ENCODE measurements at places on chromosomes 2 and 18. TPM values are rescaled to one million over a fixed set of nuclear protein-coding genes. Genes with fewer than 3 reads are reported as not detected.

DNA sequence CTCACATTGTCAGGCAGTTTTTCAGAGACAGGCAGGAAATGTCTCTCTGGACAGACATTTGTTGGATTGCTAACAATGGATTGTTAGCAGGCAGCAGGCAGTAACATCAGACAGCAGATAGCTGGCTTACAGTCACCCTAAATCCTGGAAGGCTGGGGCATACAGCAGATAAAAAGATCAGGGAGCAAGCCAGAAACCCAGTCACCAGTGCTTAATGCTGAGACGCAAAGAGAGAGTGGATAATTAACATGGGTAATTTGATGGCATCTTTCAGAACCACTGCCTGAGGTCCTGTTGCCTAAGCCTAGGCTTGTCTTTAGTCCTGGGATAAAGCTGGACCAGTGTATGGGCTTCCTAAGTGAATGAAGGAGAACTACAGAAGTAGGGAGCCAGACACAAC, 22.4 kb downstream of the MC4R start:
- no peaks in the 10 kb centered on the region for H3K36me3 ChIP-seq
- no peak overlapping the region for H3K4me3 ChIP-seq
- peaks cover 5% of the 10 kb centered on the region for H3K27me3 ChIP-seq
- H3K4me1 ChIP-seq: no peaks in the 10 kb centered on the region
- no peak overlapping the region for H3K27ac ChIP-seq
- no peak for DNase-seq

GRCh38 chr18:62898359-62898758, 183.0 kb downstream of the PHLPP1 start:
- H3K27ac ChIP-seq: peak overlapping the region; percentile 30
- peaks cover 12% of the 10 kb centered on the region for H3K36me3 ChIP-seq
- no peak overlapping the region for H3K4me3 ChIP-seq
- no peak for DNase-seq
- peaks cover 41% of the 10 kb centered on the region for H3K4me1 ChIP-seq

ALPP gene
- total RNA-seq: not detected

TMEM178A gene
- total RNA-seq: 1.4 TPM

GRCh38 chr2:138293045-138293444, 208.5 kb upstream of the SPOPL start:
- peaks cover 9% of the 10 kb centered on the region for H3K4me1 ChIP-seq
- H3K27ac ChIP-seq: no peak overlapping the region
- no peaks in the 10 kb centered on the region for H3K27me3 ChIP-seq

GRCh38 chr2:26608557-26608956, 32.6 kb downstream of the CIB4 start:
- H3K27ac ChIP-seq: no peak overlapping the region
- H3K4me3 ChIP-seq: no peak overlapping the region
- DNase-seq: peak; percentile 40
- H3K4me1 ChIP-seq: peaks cover 15% of the 10 kb centered on the region
- no peaks in the 10 kb centered on the region for H3K36me3 ChIP-seq

- no peaks in the 10 kb centered on the region for H3K36me3 ChIP-seq
- no peaks in the 10 kb centered on the region for H3K4me1 ChIP-seq
- DNase-seq: no peak
- no peak overlapping the region for H3K4me3 ChIP-seq
These were observed 483.9 kb upstream of the DDX18 start for GRCh38 chr2:117330641-117331040.

DNA sequence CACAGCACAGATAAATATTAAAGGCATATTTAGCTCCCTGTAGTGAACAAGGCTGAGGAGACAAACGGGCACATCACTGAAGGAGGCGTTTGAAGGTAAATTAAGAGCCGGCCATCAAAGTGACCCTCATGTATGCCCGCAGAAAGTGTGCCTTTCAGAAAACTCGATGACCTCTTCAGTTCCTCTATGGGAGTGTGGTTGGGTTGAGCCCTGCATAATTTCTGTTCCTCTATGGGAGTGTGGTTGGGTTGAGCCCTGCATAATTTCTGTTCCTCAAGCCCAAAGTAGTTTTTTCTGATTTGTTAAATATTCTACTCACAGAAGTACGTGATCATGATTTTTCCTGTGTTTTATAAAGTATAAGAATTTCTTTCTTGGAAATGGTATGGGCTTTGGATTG, 568.5 kb downstream of the TSN start:
- no peaks in the 10 kb centered on the region for H3K4me1 ChIP-seq
- peaks cover 7% of the 10 kb centered on the region for H3K27me3 ChIP-seq
- H3K36me3 ChIP-seq: no peaks in the 10 kb centered on the region

UGT1A8 gene
- not detected for total RNA-seq

SERPINB4 gene
- total RNA-seq: not detected

DNA sequence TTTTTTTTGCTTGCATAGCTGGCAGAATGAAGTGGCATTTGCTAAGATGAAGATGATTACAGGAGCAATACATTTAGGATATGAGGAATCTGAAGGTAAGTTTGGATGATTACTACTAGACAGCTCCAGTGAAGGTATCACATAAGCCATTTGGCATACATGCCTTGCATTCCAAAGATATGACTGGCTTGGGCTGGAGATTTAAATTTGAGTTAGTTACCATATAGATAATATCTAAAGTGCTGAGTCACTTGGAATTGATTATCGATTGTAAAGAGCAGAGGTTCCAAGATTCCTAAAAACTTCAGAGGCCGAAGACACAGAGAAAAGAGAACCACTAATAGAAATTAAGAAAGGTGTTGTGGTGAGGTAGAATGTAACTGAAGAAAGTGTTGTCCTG, 1026.4 kb downstream of the DSC3 start:
- no peak overlapping the region for H3K4me3 ChIP-seq
- H3K27me3 ChIP-seq: no peaks in the 10 kb centered on the region
- H3K36me3 ChIP-seq: no peaks in the 10 kb centered on the region
- DNase-seq: no peak
- H3K4me1 ChIP-seq: peaks cover 10% of the 10 kb centered on the region

ADCYAP1 gene
- total RNA-seq: not detected

TRIM43 gene
- not detected for total RNA-seq

TNFAIP6 gene
- total RNA-seq: 4.2 TPM

CD8A gene
- total RNA-seq: not detected

- no peaks in the 10 kb centered on the region for H3K27me3 ChIP-seq
- no peak overlapping the region for H3K4me3 ChIP-seq
- H3K4me1 ChIP-seq: peaks cover 17% of the 10 kb centered on the region
These were observed 673.1 kb upstream of the VRK2 start for GRCh38 chr2:57373530-57373929.

SS18 gene
- total RNA-seq: 86.7 TPM

TLX2 gene
- not detected for total RNA-seq

PIEZO2 gene
- 142 TPM for total RNA-seq

INO80D gene
- 18.5 TPM for total RNA-seq

- H3K4me1 ChIP-seq: peaks cover 64% of the 10 kb centered on the region
- no peak for DNase-seq
- peaks cover 4% of the 10 kb centered on the region for H3K36me3 ChIP-seq
- H3K27ac ChIP-seq: peak overlapping the region; percentile 49
- no peak overlapping the region for H3K4me3 ChIP-seq
These were observed 69.9 kb downstream of the TMEM247 start for GRCh38 chr2:46549166-46549844.

DNA sequence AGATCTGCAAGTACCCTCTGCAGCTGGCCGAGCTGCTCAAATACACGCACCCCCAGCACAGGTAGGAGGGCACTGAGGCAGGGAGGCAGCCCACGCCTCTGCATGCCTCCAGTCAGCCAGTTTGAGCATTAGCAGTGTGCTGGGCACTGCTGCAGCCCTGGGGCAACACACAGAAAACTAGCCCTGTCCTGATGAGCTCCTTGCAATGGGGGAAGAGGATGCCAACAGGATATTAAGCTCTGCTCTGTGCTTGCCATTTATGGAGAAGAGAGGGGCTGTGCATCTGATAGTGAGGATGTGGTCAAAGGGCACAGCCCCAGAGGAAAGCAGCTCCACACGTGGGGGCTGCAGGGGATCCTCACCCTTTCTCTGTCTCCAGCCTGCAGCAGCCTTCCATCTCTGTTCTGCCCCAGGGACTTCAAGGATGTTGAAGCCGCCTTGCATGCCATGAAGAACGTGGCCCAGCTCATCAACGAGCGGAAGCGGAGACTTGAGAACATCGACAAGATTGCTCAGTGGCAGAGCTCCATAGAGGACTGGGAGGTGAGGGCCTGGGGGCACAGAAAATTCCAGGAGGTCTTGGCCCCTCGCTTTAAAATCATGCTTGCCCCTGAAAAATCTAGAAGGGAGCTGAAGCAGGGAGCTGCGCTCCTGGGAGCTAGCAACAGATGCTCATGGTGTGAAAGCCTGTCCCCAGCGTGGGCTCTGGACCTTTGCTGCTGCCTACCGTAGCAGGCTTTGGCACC, 51.7 kb downstream of the FAM168B start:
- DNase-seq: no peak
- no peaks in the 10 kb centered on the region for H3K4me1 ChIP-seq
- H3K27ac ChIP-seq: no peak overlapping the region
- no peaks in the 10 kb centered on the region for H3K27me3 ChIP-seq

ARHGAP28 gene
- 17.9 TPM for total RNA-seq

GRCh38 chr2:55033076-55033742, 17.0 kb downstream of the RTN4 start:
- H3K36me3 ChIP-seq: peaks cover 4% of the 10 kb centered on the region
- no peaks in the 10 kb centered on the region for H3K27me3 ChIP-seq
- DNase-seq: no peak
- H3K4me1 ChIP-seq: peaks cover 74% of the 10 kb centered on the region

- no peaks in the 10 kb centered on the region for H3K4me1 ChIP-seq
- H3K27ac ChIP-seq: no peak overlapping the region
- H3K27me3 ChIP-seq: no peaks in the 10 kb centered on the region
These were observed 148.4 kb downstream of the DOCK10 start for GRCh38 chr2:224893848-224894247.

DNAH6 gene
- 0.12 TPM for total RNA-seq

- H3K4me1 ChIP-seq: peaks cover 57% of the 10 kb centered on the region
- H3K27ac ChIP-seq: no peak overlapping the region
- DNase-seq: no peak
- no peaks in the 10 kb centered on the region for H3K36me3 ChIP-seq
- H3K4me3 ChIP-seq: no peak overlapping the region
- no peaks in the 10 kb centered on the region for H3K27me3 ChIP-seq
These were observed 181.2 kb downstream of the ANAPC1 start for GRCh38 chr2:111702804-111703196.

CCDC141 gene
- total RNA-seq: not detected

- H3K27ac ChIP-seq: no peak overlapping the region
- peaks cover 14% of the 10 kb centered on the region for H3K4me1 ChIP-seq
- H3K4me3 ChIP-seq: no peak overlapping the region
- H3K27me3 ChIP-seq: peaks cover 2% of the 10 kb centered on the region
- H3K36me3 ChIP-seq: no peaks in the 10 kb centered on the region
These were observed 69.5 kb upstream of the TLK1 start for GRCh38 chr2:171230176-171230575.

DNA sequence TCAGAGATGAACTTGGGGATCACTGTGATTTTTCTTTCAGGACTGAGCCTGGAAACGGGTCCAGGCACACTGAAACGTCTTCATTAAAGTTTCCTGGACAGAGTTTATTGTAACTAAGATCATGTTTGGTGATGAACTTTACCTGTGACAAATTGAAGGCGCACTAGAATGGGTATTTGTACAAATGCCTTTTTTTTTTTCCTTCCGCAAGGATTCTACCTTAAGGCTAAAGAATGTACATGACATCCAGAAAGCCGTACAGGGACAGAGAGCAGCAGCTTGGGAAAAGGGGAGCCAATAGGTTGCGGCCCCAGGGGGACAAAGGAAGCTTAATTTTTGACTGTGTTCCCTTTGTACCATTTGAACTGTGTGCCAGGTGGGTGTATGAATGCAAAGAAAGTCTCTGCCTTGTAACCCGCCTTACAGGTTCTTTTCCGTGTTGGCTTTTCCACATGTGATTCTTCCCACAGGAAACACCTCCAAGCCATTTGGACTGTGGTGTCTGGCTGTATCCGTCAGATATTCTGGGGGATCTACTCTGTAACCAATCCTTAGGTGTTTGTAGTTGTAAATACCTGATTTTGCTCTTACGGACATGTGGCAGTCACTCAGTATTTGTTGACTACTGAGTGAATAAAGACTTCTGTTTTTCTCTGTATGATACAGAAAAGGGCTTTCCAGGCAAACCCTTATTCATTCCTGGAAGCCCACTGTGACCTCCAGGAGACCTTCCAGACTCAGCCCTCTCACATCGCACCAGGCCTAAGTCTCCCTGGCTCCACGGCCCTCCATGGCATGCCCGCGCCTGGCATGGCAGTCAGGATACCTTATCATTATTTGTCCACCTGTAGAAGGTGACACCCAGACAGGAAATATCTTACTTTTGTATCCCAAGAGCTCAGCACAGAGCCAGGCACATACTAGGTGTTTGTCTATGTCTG, 1.1 kb downstream of the LRRFIP1 start:
- no peak for DNase-seq
- H3K27me3 ChIP-seq: no peaks in the 10 kb centered on the region
- peak overlapping the region; percentile 45 for H3K27ac ChIP-seq
- peak overlapping the region; percentile 78 for H3K4me3 ChIP-seq

SRD5A2 gene
- total RNA-seq: not detected

DNA sequence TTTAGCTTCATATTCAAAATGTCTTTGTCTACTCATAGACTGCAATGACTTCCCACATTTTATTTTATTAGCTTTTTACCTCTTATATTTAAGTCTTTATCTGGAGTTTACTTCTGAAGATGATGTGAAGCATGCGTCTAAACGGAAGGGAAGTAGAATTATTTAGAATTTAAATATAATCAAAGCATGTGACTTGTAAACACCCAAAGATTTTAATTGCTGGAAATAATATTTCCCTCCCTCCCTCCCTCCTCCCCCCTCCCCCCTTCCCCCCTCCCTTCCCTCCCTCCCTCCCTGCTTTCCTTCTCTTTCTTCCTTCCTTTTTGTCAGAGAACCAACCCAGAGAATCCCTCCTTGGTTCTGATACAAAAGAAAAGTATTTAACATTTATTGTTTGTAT, 2.1 kb upstream of the LANCL1 start:
- no peak overlapping the region for H3K4me3 ChIP-seq
- DNase-seq: no peak
- no peaks in the 10 kb centered on the region for H3K27me3 ChIP-seq
- no peaks in the 10 kb centered on the region for H3K36me3 ChIP-seq
- H3K27ac ChIP-seq: no peak overlapping the region

DNA sequence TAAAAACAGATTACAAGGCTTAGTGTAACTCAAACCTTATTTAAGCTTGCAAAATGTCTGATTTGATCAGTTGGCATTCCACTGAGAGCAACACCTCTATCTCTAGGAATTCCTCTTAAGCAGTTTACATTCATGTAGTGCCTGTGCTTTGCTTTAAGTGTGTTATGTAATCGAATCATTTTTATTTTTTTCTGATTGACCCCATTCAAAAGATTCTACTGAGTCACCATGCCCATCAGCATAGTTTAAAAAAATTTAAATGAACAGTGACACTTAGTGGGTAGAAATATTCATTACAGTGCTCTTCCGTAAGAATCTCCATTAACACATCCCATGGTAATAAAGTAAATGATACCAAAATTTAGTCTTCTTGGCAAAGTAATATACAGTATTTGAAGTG, 67.8 kb upstream of the SLC4A10 start:
- no peaks in the 10 kb centered on the region for H3K4me1 ChIP-seq
- H3K27ac ChIP-seq: no peak overlapping the region
- no peak overlapping the region for H3K4me3 ChIP-seq
- peaks cover 24% of the 10 kb centered on the region for H3K27me3 ChIP-seq
- no peaks in the 10 kb centered on the region for H3K36me3 ChIP-seq

SPC25 gene
- total RNA-seq: 4.1 TPM

GRCh38 chr2:21759819-21760218, 636.1 kb downstream of the TDRD15 start:
- no peaks in the 10 kb centered on the region for H3K27me3 ChIP-seq
- H3K4me1 ChIP-seq: no peaks in the 10 kb centered on the region
- H3K27ac ChIP-seq: no peak overlapping the region
